ENCODE measurements at places on chromosomes 7 and 10. TPM values are rescaled to one million over a fixed set of nuclear protein-coding genes. Genes with fewer than 3 reads are reported as not detected.

DNA sequence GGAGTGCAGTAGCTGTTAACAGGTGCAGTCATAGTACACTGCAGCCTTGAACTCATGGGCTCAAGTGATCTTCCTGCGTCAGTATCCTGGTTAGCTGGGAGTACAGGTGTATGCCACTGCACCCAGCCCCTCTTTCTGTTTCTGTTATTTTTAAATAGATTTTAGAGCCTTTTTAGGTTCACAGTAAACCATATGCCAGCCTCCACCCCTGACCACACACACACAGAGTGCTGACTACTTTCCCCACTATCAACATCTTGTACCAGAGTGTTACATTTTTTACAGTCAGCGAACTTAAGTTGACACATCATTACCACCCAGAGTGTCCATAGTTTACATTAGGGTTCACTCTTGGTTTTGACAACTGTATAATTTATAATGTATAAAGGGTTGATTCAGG, 32.1 kb downstream of the MARCHF5 start:
- no peak for DNase-seq

The GATA3 gene
- polyA plus RNA-seq, result 82.7 TPM

- no peak for DNase-seq
Observed at GRCh38 chr7:12905671-12906070, 218.2 kb downstream of the ARL4A start.

- no peak for DNase-seq
Observed at GRCh38 chr10:59268460-59268859, 92.0 kb downstream of the PHYHIPL start.

The OLAH gene
- polyA plus RNA-seq, result 0.96 TPM

The CALML3 gene
- polyA plus RNA-seq, result not detected

DNA sequence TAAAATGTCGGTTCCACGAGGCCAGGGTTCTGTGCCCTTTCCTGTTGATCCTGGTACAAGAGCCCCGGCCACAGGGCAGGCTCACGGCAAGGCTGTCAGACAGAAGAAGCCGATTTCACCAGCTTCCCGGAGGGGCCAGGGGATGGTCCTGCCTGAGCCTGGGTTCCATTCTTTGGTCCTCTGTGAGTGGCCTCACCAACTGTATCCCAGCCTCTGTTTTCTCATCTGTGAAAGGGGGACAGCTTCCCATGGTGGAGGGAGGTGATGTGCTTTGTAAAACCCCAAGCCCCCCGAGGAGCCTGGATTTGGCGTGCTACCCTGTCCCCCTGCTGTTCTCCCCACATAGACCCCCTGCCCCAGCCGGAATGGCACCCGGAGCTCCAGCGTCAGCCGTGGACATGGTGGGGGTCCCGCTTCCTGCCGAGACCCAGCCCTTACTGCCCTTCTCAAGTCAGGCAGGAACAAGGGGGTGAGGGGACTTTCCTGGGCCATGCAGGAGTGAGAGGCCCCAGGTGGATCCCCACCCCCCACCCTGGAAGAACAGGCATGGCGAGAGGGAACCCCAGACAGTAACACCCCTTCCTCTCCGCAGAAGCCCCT, 28.3 kb upstream of the ELFN1 start:
- DNase-seq, result no peak

The PDCD4 gene
- polyA plus RNA-seq, result 263 TPM

Measured in left kidney (tissue), 8 donors.